ENCODE measurements at places on chromosomes 16 and 17.
A peak's percentile ranks its signal among the peaks of the same experiment; 100 is the strongest.

DNA sequence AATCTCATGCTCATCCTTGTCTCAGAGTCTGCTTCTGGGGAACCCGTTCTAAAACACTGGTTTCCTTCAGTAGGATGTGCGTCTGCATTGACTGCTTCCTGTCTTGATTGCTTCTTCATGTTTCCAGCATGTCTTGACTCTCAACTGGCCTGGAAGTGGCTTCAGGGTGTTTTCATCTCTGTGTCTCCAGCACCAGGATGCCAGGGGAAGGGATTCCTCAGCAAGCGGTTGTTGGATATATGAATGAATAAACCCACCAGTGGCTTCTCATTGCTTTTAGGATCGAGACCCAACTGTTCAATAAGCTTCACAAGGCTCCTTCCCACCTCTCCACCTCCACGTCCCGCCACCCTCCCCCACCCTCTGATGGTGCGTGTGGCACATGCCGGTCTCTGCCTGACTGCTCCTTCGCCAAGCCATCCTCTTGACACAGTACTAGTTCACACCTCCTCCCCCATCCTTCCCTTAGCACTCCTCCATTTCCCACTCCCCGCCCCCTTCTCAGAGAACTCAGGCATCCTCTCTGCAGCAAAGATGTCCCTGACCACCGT is 14.1 kb upstream of the TNS4 start:
- DNase-seq, result peak; percentile 55

DNA sequence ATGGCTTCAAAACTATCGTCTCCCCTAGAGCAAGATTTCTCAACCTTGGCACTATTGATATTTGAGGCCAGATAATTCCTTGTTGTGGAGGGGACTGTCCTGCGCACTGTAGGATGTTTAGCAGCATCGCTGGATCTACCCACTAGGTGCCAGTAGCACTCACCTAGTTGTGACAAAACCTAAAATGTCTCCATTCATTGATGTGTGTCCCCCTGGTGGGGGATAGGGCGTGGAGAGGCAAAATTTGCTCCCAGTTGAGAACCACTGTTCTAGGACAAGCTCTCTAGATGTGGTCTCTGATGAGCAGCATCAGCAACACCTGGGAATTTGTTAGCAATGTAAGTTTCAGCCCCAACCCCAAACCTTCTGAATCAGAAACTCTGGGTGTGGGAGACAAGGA is 259.0 kb downstream of the XYLT1 start:
- no peak for DNase-seq

GRCh38 chr17:56824503-56824902 is 9.2 kb downstream of the C17orf67 start:
- no peak for DNase-seq

- no peak for DNase-seq
Measured at GRCh38 chr17:31525801-31526549, 134.5 kb downstream of the RAB11FIP4 start.

GRCh38 chr16:586645-587590 is 2.9 kb upstream of the RAB40C start:
- DNase-seq, result no peak

- DNase-seq, result no peak
Measured at GRCh38 chr16:11575223-11575589, 11.5 kb downstream of the LITAF start.
